ENCODE measurements at places on chromosomes 6 and 20.

GRCh38 chr6:53989504-53989903, 121.7 kb upstream of the MLIP start:
- DNase-seq, result no peak

- no peak for DNase-seq
Measured at GRCh38 chr20:61903575-61904340, 161.9 kb downstream of the TAF4 start.

GRCh38 chr6:142816031-142816430, 128.9 kb downstream of the HIVEP2 start:
- DNase-seq, result no peak

DNA sequence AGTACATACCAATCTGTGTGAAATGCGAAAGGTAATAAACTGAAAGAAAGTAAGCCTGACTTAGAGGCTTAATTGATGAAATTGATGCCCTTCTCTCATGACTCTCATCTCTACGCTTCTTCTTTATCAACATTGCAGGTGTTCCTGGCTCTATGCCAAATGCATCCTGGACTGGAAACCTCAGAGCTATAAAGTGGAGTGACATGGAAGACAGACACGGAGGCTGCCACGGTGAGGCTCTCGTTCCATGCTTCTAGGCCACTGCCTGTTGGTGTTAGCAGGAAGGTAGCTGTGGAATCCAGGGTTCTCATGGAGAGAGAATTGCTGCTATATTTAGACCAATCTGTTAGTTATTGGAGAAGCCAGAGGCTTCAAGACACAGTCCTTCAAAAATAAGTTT, 73.2 kb downstream of the C6orf52 start:
- no peak for DNase-seq

DNA sequence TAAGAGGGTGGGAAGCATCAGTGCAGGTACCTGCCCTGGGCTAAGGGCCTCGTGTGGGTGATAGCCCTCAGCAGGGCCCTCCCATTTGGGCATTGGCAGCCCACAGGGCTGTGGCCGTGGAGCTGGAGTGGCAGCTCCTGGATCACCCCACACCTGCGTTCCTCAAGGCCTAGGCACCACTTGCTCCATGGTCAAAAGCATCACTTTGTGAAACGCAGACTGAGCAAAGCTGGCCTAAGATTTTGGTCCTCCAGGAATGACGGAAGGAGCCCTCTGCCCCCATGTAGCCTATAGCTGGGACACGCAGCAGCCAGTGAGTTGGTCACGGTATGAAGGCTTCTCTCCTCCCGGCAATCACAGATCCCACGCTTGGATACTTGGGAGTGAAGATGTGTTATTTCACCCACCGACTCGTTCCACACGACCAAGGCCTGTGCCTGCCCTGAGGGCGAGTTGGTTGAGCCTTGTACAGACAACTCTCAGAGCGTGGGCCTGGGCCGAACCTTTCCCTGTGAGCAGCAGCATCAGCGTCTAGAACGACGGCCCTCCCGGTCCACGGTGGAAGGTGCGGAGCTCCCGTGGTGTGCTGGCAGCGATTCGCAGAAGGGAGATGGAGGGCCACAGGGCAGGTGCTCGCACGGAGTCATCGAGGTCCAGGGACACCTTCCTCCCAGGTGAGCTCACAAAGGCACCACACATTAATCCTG, 39.7 kb downstream of the THBS2 start:
- DNase-seq, result no peak

- no peak for DNase-seq
Measured at GRCh38 chr6:63560801-63561287, 11.4 kb upstream of the LOC128125822 start.

GRCh38 chr6:108916026-108916686, 67.9 kb downstream of the ARMC2 start:
- DNase-seq, result no peak

- no peak for DNase-seq
Measured at GRCh38 chr6:15893556-15894253, 230.9 kb upstream of the DTNBP1 start.
